AML-193 (cell line): ENCODE measurements at places on chromosomes 1 and 21.

DNA sequence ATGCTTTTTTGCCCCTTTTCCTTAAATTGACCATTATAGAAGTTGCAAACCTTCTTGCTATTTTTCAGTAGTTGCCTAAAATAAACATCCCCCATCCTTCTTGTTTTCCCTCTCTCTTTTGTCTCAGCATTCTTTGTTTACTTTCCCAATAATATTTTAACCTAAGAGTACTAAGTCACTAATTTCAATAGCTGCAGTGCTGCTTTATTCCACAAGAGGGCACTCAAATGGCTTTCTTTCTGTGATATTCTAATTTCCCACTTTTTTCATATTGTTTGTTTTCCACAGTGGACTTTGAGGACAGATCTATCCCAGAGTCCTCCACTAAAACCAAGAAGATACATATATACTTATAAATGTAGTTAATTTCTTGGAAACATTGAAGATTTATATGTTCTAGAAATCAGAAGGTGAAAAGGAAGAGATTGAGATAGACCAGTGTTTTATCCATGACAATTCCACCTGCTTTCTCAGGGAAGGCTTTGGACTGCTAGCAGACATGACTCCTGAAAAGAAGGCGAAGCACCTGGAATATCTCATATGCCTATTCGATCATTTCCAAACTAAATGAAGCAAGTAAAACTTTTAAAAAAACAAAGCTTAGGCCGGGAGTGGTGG lies 104.8 kb upstream of the GRIK1 start:
- DNase-seq, result no peak

- no peak for DNase-seq
Observed at GRCh38 chr21:20404915-20405314, 593.3 kb upstream of the NCAM2 start.

GRCh38 chr1:234517110-234517802 lies 38.3 kb upstream of the TARBP1 start:
- no peak for DNase-seq

- peak; percentile 5 for DNase-seq
Observed at GRCh38 chr1:154398141-154398540, 7.0 kb upstream of the IL6R start.

DNA sequence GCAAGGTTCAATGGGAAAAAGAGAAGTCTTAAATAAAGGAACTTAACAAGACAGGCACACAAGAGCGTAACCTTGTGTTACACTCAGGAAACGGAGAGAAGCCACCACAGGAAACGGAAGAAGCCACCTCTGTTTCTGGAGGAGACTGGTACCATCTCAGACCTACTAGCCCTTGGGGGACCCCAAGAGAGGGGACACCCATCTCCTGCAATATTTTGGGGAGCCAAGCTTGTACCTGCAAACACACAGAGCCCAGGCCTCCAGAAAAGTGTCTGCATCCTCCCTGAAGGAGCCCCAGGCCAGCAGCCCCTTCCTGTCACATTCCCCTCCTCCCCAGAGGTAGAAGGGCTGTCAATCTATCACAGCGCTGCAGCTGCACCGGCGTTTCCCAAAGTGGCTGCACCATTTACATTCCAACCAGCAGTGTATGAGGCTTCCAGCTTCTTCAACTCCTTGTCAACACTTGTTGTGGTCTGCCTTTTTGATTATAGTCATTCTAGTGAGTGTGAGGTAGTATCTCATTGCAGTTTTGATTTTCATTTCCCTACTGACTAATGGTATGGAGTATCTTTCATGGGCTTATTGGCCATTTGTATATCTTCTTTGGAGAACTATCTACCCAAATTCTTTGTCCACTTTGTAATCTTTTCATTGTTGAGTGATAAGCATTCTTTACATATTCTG lies 23.0 kb upstream of the PADI1 start:
- peak; percentile 78 for DNase-seq

GRCh38 chr1:202304375-202304774 lies 37.4 kb downstream of the UBE2T start:
- DNase-seq, result no peak

GRCh38 chr1:152169366-152170025 lies 10.5 kb upstream of the RPTN start:
- no peak for DNase-seq
